Activated CD8-positive, alpha-beta memory T cell treated with anti-CD3 and anti-CD28 coated beads, Interleukin-2, amount 50 U/mL, for 4 hours (primary cell): ENCODE measurements at places on chromosomes 1 and 21.

- DNase-seq: no peak
Observed at GRCh38 chr1:57633881-57634280, 210.0 kb upstream of the DAB1 start.

DNA sequence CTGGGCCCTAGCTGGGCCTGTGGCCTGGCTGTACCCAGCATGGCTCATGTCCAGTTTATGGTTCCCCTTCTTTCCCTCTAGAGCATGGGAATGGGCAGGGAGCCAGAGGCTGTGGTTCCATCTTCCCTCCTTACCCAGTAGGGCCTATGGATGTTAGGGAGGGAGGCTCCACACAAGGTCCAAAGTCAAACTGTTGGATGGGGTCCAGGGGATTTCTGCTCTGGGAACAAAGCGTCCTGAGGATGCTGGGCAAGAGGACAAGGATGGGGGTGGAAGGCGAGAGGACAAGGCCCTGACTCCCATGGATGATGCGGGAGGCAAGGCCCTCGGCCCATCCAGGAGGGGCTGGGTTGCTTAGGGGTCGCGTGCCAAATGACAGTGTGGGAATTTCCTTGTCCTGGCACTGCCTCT is 17.3 kb downstream of the CSF1 start:
- no peak for DNase-seq

- no peak for DNase-seq
Observed at GRCh38 chr1:2061065-2061778, 11.0 kb downstream of the PRKCZ start.

DNA sequence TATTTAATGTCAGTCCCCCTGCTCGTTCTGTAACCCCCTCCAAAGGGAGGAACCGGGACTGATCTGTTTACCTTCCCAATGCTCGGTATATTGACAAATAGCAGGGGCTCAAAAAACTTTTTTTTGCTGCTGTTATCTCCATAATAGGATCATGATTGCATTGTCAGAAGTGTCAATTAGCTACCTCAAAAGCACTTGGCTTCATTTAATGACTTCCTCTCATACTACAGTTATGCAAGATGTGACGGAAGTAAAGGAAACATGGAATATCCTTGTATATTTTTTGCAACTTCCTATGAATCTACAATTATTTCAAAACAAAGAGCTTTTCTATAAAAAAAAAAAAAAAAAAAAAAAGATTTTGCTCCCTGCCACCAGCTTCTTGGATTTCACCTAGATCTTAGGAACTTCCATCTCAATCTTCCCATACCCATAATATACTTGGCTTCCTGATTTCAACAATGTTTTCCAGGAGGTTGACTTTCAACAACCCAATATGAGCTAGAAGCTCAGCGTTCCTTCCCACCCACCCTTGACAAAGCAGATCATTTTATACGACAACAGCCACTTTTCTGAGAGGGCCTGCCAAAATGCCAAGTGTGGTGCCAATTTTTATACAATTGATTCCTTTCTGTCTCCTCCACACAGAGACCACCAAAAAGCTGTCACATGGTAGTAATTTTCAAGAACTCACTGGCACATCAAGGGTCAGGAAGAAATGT is 71.7 kb downstream of the SETD4 start:
- DNase-seq: no peak

- no peak for DNase-seq
Observed at GRCh38 chr1:47416319-47417169, 459 bp downstream of the FOXE3 start.

DNA sequence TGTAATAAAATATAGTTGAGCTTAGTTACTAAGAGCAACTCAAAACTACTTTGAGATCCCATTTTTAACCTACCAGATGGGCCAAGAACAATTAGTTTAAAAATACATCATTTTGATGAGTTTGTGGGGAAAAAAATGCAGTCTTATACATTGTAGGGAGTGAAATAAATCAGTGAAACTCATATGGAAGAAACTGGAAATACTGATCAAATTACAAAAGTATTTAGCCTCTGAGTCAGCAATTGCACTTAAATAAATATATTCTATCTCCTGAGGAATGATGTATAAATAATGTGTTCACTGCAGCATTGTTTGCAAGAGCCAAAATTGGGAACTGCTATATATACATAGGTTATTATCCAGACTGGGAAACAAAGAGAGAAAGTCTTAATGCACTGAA is 4.6 kb upstream of the SMCP start:
- DNase-seq: no peak

GRCh38 chr21:36847189-36847588 is 119.3 kb downstream of the HLCS start:
- DNase-seq: no peak

GRCh38 chr1:147245586-147246021 is 3.1 kb downstream of the CHD1L start:
- DNase-seq: no peak

GRCh38 chr1:28244549-28245251 is 8.8 kb downstream of the ATP5IF1 start:
- no peak for DNase-seq

GRCh38 chr1:183824291-183824690 is 19.4 kb downstream of the RGL1 start:
- DNase-seq: no peak

DNA sequence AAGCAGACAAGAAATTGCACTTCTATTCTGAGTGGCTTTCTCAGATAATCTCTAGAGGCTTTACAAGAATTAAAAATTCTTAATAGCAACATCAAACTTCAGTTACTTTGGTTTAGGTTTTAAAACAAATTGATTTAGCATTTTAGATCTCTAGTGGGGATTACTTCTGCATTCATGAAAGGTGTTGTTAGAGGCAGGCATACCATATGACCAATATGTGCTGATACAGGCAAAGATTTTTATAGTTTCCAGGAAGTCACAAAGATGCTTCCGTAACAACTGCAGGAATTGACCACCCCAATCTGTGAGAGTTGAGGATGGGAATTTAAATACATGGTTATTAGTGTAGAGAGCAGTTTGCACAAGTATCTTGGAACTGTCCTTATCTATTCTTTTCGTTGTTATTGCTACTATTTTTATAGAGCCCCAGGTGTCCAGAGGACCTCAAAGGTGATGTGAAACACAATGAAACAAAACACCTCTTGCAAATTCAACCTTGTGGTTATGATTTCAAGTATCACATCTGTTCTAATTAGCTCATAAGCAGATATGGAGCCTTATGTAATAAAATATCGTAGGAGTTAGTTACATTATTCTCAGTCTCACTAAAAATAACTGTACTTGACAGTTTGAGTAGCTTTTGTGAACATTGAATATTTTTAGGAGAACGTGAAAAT is 512.7 kb upstream of the ADGRL4 start:
- no peak for DNase-seq

DNA sequence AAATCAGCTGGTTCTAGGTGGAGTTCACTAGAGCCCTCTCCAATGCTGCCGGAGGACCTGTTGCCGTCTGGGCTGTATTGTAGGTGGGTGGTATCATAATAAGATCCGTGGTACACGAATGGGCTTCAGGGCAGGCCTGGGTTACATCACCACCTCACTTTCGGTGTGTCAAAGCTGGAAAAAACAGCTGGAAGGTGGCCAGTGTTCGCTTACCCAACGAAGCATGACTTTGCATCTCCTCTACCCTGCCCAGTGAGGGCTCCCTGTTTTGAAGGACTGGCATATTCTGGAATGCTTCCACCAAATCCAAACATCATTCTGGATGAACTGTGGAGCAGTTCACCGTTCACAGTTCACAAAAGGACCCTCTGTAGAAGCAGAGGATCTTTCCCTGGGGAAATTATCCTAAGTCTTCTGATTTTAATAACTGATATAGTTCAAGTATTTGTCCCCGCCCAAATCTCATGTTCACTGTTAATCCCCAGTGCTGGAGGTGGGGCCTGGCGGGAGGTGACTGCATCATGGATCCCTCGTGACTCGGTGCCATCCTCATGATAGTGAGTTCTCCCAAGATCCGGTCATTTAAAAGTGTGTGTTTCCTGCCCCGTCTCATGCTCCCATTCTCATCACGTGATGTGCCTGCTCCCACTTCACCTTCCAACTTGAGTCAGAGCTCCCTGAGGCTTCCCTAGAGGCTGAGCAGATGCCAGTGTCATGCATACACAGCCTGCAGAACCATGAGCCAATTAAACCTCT is 429.0 kb downstream of the KIF26B start:
- no peak for DNase-seq

GRCh38 chr1:192534666-192535065 is 40.9 kb upstream of the RGS1 start:
- DNase-seq: no peak

- DNase-seq: peak; percentile 56
Observed at GRCh38 chr1:101235696-101236515, 913 bp upstream of the S1PR1 start.

DNA sequence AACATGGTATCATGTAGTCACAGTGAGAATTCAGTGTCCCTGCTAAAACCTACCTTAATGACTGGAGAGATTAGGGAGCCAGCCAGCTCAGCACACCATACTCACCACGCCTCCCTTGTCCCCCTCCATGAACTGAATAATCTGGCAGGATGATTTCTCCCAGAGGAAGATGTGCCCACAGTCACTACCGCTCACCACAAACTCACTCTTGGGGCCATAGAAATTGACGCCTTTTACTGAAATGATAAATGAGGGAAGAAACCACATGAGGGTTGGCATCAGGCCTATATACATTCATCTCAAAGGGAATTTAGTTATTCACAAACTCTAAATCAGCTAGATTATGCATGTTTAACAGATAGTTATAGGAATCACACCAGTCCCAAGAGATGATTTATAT is 17.4 kb downstream of the PEA15 start:
- no peak for DNase-seq

- no peak for DNase-seq
Observed at GRCh38 chr1:38783640-38784229, 75.8 kb downstream of the RRAGC start.

DNA sequence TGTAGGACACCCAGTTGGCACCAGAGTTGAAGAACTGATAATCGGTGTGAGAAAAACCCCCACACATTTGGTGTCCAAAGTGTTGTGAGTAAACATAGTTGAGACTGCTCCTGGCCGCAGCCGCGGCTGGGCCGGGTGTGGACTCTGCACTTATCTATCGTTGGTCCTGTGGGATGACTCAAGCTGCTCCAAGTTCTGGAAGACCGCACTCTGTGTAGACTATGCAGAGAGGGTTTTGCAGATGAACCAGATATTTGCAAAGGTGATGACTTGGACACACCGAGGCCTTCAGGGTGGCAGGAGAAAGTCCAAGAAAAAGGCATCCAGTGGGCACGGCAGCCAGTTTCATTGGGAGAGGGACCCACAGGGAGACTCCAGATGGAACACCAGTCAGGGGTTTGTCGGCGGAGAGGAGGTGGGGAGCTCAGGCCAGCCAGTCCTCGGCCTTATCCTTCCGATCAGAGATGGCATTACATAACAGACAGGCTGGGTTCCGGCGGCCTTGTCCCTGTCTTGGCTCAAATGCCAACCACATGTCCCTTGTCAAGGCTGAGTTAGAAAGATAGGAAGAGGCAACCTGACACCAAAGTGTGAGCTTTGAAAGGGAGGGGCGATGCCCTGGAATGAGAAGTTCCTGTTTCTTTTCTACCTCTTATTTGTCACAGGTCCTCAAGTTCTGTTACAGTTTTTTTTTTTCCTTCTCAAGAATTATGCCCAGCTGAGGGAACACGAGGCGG is 21.1 kb downstream of the C2CD2 start:
- no peak for DNase-seq

- DNase-seq: no peak
Observed at GRCh38 chr1:33866281-33866680, 2.4 kb downstream of the HMGB4 start.

- DNase-seq: no peak
Observed at GRCh38 chr1:187977298-187977697, 1148.5 kb downstream of the PLA2G4A start.

GRCh38 chr1:29129916-29130315 is 6.2 kb upstream of the TMEM200B start:
- no peak for DNase-seq

- no peak for DNase-seq
Observed at GRCh38 chr1:192703283-192704206, 67.6 kb downstream of the RGS13 start.

DNA sequence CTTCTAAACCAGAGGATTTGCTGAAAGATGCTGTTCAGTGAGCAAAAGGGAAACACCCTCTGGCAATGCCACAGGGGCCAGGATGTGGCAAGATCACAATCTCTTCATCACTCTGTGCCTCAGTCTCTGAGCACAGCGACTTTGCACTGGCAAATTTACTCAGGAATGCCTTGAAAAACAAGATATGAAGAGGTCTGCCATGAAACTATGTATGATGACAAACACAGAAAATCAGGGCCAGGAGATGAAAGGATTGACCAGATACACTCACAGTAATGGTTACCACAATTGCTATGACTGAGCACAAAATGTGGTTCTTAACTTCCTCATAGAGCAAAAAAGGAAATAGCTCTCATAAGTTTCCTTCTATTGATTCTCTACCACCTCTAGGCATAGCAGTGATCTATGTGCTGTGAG is 5.8 kb downstream of the TTC13 start:
- DNase-seq: peak; percentile 38

GRCh38 chr21:25867061-25867460 is 132.3 kb downstream of the GABPA start:
- no peak for DNase-seq

GRCh38 chr21:17688912-17689874 is 76.5 kb upstream of the BTG3 start:
- peak; percentile 51 for DNase-seq

- no peak for DNase-seq
Observed at GRCh38 chr1:31943546-31944184, 5.5 kb upstream of the PTP4A2 start.

- DNase-seq: no peak
Observed at GRCh38 chr1:41173651-41174050, 68.5 kb downstream of the SCMH1 start.

- no peak for DNase-seq
Observed at GRCh38 chr1:54976747-54977146, 3.7 kb upstream of the TMEM61 start.

- DNase-seq: no peak
Observed at GRCh38 chr21:41196993-41197392, 29.0 kb downstream of the BACE2 start.

- no peak for DNase-seq
Observed at GRCh38 chr1:165845992-165846748, 18.8 kb downstream of the UCK2 start.

- DNase-seq: no peak
Observed at GRCh38 chr1:199302554-199302953, 663.7 kb downstream of the PTPRC start.

DNA sequence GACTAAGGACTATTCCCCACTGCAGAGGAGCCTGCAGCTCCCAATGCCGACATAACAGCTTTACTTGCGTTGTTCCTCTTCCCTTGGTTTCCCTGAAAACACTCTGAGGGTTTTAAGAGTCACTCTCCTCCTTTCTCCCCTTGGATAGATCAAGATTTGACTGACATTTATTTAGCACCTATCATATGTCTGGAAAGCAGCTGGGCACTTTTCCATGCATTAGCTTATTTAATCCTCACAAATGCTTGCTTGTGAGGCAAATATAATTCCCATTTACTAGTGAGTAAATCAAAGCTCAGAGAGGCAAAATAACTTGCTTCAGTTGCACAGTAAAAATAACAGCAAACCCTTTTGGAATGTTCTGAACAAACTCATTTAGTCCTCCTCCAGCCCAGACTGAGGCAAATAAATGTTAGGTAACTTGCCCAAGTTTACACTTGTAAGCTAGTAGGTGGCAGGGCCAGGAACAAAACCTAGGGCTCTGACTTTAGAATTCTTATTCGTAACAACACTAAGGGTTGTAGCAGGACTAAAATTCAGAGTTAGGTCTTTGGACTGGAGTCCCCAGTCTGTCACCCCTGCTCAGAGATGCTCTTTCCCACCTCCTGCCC is 81.4 kb downstream of the KCND3 start:
- no peak for DNase-seq

GRCh38 chr1:209643285-209644020 is 8.8 kb downstream of the LAMB3 start:
- no peak for DNase-seq

GRCh38 chr1:156623946-156624813 is 5.0 kb downstream of the HAPLN2 start:
- DNase-seq: peak; percentile 52
